ENCODE measurements at places on chromosomes 6 and 20. TPM values are rescaled to one million over a fixed set of nuclear protein-coding genes. Genes with fewer than 3 reads are reported as not detected.

The ELOVL2 gene
- polyA plus RNA-seq = 12.4 TPM

The PPIL6 gene
- 21.5 TPM for polyA plus RNA-seq

The MRAP2 gene
- 3.2 TPM for polyA plus RNA-seq

DNA sequence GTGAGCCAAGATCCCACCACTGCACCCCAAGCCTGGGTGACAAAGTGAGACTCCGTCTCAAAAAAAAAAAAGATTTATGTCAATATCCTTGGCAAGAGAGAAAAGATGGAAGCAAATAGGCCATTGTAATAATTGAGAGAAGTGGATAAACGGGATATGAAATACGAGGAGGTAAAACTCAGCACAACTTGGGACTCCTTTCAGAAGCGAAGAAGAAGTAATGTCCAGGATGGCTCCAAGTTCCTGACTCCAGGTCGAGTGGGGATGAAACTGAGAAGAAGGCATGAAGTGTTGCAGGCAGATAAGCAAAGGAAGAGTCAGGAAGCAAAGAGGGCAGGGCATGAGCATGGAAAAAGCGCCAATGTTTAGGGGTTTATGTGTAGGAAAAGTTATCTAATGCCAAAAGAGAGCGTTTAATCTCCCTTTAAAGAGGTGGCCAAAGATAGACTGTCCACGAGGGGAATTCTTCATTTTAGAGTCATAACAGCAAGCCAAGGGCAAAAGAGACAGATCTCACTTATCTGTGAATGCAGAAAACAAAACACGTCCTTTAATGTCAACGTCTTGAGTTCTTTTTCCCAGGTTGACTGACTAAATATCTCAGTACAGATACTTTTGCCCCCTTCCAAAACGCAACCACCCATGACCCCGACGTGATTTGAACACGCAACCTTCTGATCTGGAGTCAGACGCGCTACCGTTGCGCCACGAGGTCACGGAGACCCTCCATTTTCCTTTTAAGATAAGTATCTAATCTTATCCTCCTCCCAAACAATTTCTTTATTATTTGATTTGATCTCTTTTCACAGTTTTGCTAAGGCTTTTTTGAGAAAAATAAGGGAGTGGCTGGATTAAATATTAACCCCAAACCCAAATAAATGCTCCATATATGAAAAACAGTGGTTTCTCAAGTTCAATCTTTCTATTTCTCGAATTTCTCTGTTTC lies 46.3 kb upstream of the BTN3A2 start:
- no peak for DNase-seq

GRCh38 chr6:12001004-12001705 lies 11.0 kb upstream of the HIVEP1 start:
- DNase-seq = no peak

- no peak for DNase-seq
Measured at GRCh38 chr20:31573555-31574321, 31.4 kb upstream of the ID1 start.

Data from left kidney (tissue), 8 donors.